ENCODE measurements at places on chromosomes 6 and 20. TPM values are rescaled to one million over a fixed set of nuclear protein-coding genes. Genes with fewer than 3 reads are reported as not detected.
A peak's percentile ranks its signal among the peaks of the same experiment; 100 is the strongest.

Gene TTK
- total RNA-seq, result 112 TPM

DNA sequence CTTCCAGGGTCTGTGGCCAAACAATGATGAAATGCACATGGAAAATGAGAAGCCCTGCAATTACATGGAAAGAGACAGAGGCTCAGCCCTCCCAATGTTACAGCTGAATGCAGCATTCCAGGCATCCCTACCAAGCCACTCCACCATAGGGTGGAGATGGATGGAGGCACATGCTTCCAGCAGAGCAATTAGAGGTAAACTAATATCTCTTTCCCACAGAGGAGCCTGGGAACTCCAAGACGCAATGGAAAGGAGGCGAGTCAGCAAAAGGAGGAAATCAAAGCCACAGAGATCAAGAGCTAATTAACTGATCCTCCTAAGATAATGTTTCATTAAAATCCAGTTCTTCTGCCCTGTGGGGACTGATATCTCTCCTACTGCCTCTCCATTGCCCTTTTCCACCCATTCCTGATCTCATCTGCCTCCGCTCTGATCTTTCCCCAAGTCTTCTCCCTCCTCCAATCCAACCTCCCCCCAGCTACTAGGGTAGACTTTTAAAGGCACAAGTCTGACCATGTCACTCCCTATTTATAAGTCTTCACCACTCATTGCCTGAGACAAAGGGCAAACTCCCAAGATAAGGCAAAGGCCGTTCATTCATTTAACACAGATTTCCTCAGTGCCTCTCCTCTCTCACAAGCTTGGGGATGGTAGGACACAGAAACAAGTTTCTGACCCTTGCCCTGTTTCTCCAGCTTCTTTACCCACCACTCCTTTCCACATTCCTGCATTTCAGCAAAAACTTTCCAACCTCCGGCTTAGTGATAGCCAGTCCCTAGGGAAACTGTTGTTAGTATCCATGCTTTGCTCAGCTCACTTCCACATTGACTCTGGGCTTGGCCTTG lies 14.3 kb upstream of the KCNB1 start:
- H3K4me3 ChIP-seq, result no peak overlapping the region
- H3K4me1 ChIP-seq, result no peaks in the 10 kb centered on the region
- H3K27me3 ChIP-seq, result no peaks in the 10 kb centered on the region
- H3K27ac ChIP-seq, result no peak overlapping the region
- H3K36me3 ChIP-seq, result no peaks in the 10 kb centered on the region

GRCh38 chr6:2624177-2624576 lies 126.5 kb downstream of the MYLK4 start:
- no peaks in the 10 kb centered on the region for H3K27me3 ChIP-seq
- H3K4me3 ChIP-seq, result no peak overlapping the region
- no peaks in the 10 kb centered on the region for H3K36me3 ChIP-seq
- H3K4me1 ChIP-seq, result no peaks in the 10 kb centered on the region
- no peak for DNase-seq

- H3K27ac ChIP-seq, result no peak overlapping the region
- no peaks in the 10 kb centered on the region for H3K27me3 ChIP-seq
- peaks cover 17% of the 10 kb centered on the region for H3K36me3 ChIP-seq
- no peak overlapping the region for H3K4me3 ChIP-seq
- DNase-seq, result no peak
Measured at GRCh38 chr6:144588697-144589325, 303.7 kb downstream of the UTRN start.

Gene IL17F
- total RNA-seq, result not detected

DNA sequence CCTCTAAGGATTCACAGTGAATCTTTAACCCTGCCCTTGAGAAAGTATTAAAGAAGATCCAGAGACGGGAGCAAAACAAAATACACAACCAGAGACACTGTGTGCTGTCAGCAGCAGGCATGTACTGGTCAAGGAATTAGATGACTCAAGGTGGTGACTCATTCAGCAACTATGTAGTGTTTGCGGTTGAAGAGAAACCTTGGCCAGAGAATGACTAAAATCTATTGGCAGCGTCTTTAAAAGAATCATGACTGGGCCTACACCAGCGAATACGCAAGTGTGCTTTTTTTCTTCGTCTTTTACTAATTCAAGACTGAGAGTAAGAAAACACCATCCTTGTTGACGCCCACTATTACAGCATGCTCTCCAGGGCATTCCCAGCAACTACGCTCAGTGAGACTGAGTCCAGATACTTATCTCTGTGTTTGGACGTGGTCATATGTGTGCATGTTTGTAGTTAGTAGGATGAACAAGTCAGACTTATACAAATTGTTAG lies 72.4 kb upstream of the BACH2 start:
- peaks cover 29% of the 10 kb centered on the region for H3K4me1 ChIP-seq
- no peaks in the 10 kb centered on the region for H3K36me3 ChIP-seq
- H3K27me3 ChIP-seq, result no peaks in the 10 kb centered on the region
- DNase-seq, result peak; percentile 98
- H3K27ac ChIP-seq, result peak overlapping the region; percentile 98
- H3K4me3 ChIP-seq, result no peak overlapping the region

Gene BMP6
- 1.7 TPM for total RNA-seq

- no peaks in the 10 kb centered on the region for H3K27me3 ChIP-seq
- no peak overlapping the region for H3K4me3 ChIP-seq
- no peak overlapping the region for H3K27ac ChIP-seq
- no peaks in the 10 kb centered on the region for H3K36me3 ChIP-seq
- peaks cover 38% of the 10 kb centered on the region for H3K4me1 ChIP-seq
- DNase-seq, result no peak
Measured at GRCh38 chr6:37942606-37943376, 123.3 kb downstream of the ZFAND3 start.

Gene FLRT3
- total RNA-seq, result 1.3 TPM

Data from SJSA1 (cell line).